Stimulated activated CD8-positive, alpha-beta memory T cell treated with anti-CD3 and anti-CD28 coated beads, Interleukin-4, amount 100 ng/mL, for 4 hours (primary cell): ENCODE measurements at places on chromosomes 2 and 18.

GRCh38 chr2:18855027-18855426, 265.7 kb upstream of the NT5C1B start:
- no peak for DNase-seq

GRCh38 chr2:16330012-16330411, 335.6 kb downstream of the CYRIA start:
- no peak for DNase-seq

GRCh38 chr2:131030478-131030971, 62.7 kb downstream of the FAM168B start:
- no peak for DNase-seq

GRCh38 chr2:185404578-185404977, 334.0 kb upstream of the FSIP2 start:
- no peak for DNase-seq

- DNase-seq, result no peak
Observed at GRCh38 chr2:19893520-19894133, 8.2 kb downstream of the TTC32 start.

- no peak for DNase-seq
Observed at GRCh38 chr2:3100386-3100785, 277.2 kb downstream of the EIPR1 start.

GRCh38 chr2:23916727-23917405, 10.1 kb downstream of the ATAD2B start:
- no peak for DNase-seq

GRCh38 chr2:226583715-226584114, 215.9 kb downstream of the IRS1 start:
- DNase-seq, result no peak

DNA sequence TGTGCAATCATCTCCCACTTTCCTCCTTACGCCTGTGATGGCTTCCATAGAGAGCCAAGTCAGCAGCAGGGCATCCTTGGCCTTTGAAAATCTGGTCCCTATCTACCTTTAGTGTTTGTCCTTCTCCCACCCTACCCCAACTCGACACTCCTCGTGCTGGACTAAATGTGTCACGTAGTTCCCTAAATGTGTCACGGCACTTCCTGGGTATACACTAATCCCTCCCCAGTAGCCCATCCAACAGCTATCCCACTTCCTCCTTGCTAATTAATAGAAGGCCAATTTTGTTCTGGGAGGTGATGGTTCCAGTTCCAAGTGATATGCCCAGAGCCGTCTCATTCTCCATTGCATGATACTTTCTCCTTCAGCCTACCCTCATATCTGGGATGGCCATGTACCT, 36.5 kb upstream of the ZFP36L2 start:
- DNase-seq, result no peak

DNA sequence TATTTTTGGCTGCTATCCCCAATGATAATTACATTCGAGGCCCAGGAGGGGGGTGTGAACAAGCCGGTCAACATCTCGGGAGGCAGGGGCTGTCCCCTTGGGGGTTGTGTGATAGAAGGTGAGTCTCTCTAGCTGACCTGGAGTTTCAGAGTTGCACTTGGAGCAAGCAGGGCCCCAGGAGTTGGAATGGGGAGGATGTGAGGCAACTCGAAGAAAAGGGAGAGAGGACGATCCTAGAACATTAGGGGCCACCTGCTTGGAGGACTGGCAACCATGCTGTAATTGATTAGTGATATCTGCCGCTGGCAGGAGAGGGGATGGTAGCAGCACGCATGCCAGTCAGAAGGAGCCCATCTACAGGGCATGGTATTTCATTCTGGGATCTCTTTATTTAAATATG, 122.6 kb downstream of the CTIF start:
- no peak for DNase-seq

DNA sequence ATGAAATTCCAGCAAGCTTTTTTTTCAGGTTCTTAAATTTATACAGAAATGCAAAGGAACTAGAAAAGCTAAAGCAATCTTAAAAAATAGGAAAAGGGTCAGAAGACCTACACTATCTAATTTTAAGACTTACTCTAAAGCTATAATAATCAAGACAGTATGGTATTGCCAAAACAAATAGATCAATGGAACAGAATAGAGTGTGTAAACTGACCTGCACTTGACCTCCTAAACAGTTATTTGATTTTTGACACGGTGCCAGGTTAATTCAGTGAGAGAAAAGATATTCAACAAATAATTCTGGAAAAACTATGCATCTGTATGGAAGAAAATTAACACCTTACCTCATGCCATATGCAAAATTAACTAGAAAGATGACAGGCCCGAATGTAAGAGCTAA, 73.6 kb downstream of the OLA1 start:
- DNase-seq, result no peak

- peak; percentile 17 for DNase-seq
Observed at GRCh38 chr2:215269397-215270117, 42.3 kb upstream of the ATIC start.

- DNase-seq, result no peak
Observed at GRCh38 chr2:85727798-85728197, 26.0 kb upstream of the ATOH8 start.

GRCh38 chr2:231810905-231811304, 24.7 kb downstream of the COPS7B start:
- DNase-seq, result no peak

DNA sequence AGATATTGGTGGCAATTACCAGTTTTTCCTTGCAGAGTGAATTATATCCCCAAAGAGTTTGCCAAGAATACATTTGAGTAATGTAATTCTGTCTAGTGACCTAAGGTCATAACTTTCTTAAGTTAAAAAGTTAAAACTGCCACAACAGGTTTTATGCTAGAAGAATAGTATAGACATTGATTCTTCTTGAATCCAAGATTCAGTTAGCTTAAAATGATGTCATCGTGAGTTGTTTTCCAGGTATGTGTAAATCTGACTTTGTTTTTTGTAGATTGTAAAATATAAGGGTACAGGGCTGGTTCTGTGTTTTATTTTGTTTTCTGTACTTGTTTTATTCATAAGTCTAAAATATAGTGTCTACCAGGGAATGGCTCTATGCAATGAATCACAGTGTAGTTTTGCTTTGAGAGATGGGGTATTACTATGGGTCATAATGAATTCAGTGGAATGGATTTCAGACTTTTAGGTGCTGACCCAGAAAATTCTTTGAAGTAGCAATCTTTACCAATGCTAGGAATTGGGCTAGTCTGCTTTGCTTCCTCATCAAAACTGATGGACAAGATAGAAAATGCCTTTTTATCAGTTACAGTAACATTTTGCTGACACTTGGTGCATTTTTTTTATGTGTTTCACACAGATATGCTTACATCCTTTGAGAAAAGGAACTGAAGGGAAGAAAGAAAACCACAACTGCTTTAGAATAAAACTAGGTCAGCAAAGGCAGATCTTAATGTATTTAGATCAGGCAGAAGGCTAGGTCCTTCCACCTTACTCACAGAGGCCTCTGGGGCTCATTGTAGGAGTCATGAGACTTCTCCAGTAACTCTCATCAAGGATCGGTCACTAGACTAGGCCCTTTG, 20.8 kb upstream of the MGAT5 start:
- DNase-seq, result no peak

GRCh38 chr18:68478246-68478645, 236.7 kb downstream of the TMX3 start:
- no peak for DNase-seq

DNA sequence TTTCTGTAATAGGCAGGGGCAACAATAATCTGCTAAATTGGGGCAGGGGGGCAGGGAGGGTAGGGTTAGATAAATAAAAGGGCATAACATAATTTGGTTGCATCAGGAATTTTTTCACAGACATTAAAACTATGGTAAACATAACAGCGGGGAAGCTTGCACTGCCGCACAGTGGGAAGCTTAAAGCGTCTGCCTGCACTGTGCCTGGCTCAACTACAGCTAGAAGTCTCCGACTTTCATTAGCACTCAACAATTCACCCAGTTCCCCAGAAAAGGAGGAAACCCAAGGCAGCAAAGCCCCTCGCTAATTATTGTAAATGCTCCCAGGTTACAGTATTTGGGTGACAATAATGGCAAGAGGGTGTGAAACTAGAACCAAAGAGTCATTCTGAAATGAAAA, 562.9 kb downstream of the ARHGAP15 start:
- DNase-seq, result no peak

GRCh38 chr2:64329848-64330247, 124.1 kb upstream of the LGALSL start:
- DNase-seq, result no peak

GRCh38 chr2:144358374-144358964, 161.4 kb downstream of the ZEB2 start:
- DNase-seq, result no peak

GRCh38 chr2:127410871-127411652, 7.2 kb upstream of the PROC start:
- no peak for DNase-seq

DNA sequence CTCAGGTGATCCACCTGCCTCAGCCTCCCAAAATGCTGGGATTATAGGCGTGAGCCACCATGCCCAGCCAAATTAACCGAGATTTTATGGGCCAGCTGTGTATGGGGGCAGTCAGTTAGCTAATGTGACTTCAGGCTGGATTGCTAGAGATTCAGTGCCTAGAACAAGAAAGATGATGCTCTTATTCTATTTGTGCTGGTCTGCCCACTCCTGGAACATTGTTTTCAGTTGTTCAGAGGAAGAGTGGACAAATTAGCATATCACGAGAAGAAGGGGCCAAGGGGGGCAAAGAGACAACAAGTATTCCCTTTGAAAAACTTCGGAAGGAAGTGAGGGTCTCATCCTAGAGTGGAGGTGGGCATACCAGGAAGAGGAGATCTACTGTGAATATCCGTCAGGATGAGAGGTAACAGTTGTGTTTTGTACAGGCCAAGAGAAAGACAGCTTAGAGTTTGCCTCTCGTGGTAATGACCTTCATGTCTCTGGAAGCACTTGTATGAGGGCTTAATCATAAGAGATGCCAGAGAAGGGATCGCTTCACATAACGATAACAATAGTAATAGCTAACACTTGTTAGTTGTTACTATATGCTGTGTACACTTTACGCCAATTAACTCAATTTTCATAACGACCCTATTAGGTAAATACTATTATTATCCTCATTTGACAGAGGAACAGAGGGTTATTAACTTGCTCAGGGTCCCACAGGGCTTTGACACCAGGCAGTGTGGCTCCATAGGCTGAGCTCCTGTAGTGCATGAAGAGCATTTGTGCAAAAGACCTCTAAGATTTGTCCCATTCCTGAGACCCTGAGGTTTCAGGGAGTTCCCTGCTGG, 138.3 kb downstream of the DDX1 start:
- no peak for DNase-seq

DNA sequence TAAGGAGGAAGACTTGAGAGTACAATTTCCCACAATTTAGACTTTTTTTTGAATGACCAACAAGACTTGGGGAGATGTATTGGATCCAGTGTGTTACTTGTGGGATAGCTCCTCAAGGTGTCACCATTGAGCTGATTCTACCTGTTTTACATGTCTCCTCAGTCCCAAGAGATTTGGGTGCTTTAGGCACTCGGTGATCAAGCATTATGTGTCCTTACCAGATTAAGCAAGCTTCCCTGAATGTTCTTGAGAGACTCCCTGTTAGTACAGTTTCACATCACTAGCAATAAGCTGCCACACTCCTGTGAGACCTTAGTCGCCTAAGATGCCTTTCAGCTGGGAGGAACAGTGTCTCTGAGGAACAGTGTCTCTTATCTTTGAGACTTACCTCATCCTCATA, 384.3 kb upstream of the SYT4 start:
- DNase-seq, result no peak

DNA sequence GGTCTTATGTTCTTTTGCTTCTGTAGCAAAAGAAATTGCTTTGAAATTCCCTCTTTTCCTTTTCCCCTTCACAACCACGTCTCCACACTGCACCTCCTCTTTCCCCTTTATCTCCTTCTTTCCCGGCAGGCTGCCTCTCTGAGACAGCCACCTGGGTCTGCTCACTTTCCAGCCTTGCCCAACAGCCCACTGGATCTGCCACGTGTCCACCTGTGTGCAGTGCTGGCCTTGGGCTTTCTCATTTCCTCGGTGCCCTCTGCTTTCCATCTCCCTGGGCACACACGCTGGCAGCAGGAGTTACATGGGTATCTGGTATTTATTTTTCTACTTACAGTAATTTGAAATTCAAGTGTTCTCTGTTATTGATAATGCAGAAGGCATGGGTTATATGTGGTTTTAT, 213.4 kb upstream of the LYPD1 start:
- DNase-seq, result no peak

DNA sequence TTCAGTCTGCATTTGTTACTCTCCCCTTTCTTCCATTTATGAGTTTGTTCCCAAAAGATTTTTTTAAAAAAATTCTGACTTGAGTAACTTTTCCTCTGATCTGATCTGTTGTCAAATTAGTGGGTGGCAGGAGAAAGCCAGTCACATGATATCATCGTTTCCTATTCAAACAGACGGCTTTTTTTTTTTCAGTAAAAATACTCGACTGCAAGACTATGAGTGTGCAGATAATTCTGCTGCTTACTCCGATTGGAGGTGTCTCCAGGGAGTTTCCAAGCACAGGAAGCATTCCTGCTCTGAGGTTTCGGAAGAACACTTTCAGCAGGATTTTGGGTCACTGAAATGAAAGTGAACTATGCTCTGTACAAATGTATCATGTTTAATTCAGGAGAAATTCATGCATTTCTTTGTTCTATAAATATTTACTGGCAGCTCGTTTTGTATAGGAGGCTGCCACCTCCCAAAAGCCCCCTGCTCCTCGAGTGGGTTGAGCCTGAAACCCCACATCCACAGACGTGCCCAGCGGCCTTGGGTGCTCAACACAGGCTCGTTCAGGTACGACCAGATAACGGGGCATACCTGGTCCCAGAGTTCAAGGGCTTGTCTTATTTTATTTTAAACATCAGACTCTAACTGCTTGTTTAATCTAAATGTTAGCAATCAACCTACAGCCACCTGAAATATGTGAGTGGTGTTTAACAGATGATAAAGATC, 126.9 kb upstream of the ZNF516 start:
- DNase-seq, result no peak

DNA sequence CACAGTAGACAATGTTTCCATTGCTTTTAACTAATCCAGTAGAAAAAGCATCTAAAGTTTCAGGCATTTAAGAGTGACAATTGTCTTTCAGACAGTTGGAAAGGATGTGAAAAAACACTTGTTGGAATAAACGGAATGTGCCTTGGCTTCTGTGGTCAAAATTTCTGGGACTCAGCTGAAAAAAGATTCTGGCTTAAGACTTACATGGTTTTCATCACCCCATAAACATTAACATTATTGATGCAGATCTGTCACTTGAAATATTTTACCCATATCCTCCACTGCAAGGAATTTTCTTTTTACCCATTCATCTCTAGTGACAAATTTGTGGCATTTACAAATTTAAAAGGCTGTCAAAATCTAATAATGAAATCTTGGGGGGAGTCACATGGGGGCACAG, 166.0 kb downstream of the SRBD1 start:
- DNase-seq, result no peak

DNA sequence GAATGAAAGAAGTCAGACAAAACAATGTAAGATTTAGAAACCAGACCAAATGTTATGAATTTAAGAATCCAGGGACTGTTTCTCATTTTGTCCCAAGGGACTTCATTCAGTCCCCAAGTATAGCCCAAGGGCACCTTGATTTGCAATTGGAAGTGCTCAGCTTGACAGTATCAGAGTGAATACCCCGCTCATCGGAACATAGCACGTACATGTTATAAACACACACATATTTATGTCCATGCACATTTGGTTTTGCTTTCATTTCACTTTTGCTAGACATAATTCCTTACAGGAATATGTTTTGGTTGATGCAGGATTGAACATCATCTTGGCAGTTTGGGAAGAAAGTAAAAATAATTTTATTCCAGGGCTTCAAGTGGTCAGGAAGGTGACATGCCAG, 100.2 kb downstream of the PID1 start:
- DNase-seq, result no peak
